ENCODE measurements at places on chromosomes 5 and 9.

DNA sequence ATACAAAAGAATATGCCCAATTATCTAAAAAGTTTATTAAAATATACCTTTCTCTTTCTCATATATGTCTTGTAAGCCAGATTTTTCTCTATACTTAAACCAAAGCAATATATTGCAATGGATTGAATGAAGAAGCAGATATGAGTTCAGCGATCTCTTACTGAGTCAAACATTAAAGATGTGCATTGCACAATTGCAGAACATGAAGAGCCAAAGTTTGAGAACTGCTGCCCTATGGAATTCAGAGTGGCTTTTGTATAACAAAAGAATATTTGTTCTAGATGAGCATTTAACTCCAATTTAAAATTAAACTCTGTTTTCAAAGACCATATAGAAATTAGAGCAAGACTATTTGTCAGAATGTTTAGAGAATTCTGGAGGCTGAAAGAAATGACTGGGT lies 519.0 kb upstream of the DAB2 start:
- DNase-seq: no peak
- no peaks in the 10 kb centered on the region for H3K4me1 ChIP-seq
- no peak overlapping the region for H3K27ac ChIP-seq
- H3K27me3 ChIP-seq: no peaks in the 10 kb centered on the region
- H3K36me3 ChIP-seq: no peaks in the 10 kb centered on the region

- H3K27me3 ChIP-seq: peaks cover 14% of the 10 kb centered on the region
- H3K4me1 ChIP-seq: no peaks in the 10 kb centered on the region
- no peak overlapping the region for H3K4me3 ChIP-seq
- no peak overlapping the region for H3K27ac ChIP-seq
- no peaks in the 10 kb centered on the region for H3K36me3 ChIP-seq
Measured at GRCh38 chr5:10875201-10875768, 114.3 kb upstream of the DAP start.

DNA sequence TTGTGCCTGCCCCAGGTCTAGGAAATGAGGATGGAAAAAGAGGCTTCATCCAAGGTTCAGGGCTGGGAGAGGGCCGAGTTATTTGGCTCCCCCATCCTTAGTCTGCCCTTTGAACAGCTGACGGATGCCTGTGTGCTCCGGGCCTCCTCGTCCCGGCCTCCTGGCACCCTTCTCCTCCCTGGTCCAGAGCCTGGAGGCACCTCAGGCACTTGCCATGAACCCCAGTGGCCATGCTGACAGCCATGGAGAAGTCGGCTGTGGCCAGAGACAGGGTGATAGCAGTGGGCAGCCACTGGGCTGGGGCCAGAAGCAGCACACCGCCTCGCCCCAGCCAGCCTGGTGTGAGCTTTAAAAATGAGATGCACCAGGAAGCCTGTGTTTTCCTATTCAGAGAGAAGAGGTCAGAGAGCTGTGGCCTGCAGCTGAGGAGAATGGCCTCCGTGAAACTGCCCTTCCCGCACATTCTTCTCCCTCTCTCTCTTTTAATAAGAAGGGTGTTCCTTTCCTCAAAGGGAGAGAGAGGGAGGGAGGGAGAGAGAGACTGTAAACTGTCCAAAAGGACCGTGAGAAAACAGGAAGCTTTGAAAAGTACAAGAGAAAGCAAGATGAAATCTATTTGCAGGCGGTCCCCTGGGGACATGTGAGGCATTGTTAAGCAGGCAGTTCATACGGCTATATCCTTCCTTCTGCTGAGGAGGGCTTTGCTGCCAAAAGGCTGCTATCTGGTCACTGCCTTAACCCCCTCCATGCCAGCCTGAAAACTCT lies 55.3 kb downstream of the ZNF366 start:
- no peak overlapping the region for H3K4me3 ChIP-seq
- no peak for DNase-seq
- H3K27me3 ChIP-seq: no peaks in the 10 kb centered on the region

DNA sequence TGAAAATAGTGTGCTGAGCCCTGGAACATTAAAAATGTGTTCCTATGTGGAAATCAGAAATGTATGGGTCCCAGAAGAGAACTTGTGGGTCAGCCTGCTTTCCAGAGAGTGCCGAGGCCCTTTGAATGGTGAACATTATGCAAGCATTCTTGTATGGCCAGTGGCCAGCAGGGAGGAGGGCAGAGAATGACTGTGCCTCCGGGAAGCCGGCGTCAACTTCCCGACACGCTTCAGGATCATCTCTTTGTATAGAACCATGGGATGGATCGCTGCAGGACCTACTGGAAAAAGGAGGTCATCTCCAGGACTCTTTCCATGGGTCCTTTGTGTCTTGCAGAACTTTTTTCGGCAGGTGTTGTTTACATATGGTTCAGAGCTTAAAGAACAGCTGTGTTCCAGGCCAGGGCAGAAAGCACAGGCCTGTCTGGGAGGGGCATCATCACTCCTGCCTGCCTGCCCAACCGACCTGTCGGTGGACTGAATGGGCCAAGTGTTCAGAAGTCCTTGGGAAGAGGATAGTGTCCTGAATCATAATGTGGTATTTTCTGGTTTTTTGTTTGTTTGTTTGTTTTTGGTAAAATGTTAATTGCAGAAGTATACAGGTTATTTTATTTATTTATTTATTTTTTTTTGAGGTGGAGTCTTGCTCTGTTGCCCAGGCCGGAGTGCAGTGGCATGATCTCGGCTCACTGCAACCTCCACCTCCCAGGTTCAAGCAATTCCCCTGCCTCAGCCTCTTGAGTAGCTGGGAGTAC lies 9.0 kb downstream of the PRRC2B start:
- peak overlapping the region; percentile 75 for H3K27ac ChIP-seq
- H3K27me3 ChIP-seq: no peaks in the 10 kb centered on the region
- H3K36me3 ChIP-seq: no peaks in the 10 kb centered on the region
- no peak for DNase-seq
- H3K4me3 ChIP-seq: peak overlapping the region; percentile 64
- H3K4me1 ChIP-seq: peaks cover 92% of the 10 kb centered on the region

- H3K4me3 ChIP-seq: peak overlapping the region; percentile 98
- H3K27me3 ChIP-seq: no peaks in the 10 kb centered on the region
- H3K27ac ChIP-seq: peak overlapping the region; percentile 100
- H3K36me3 ChIP-seq: no peaks in the 10 kb centered on the region
- peak; percentile 21 for DNase-seq
- peaks cover 50% of the 10 kb centered on the region for H3K4me1 ChIP-seq
Measured at GRCh38 chr5:43065387-43065947, 25.3 kb upstream of the ANXA2R start.

- peaks cover 14% of the 10 kb centered on the region for H3K27me3 ChIP-seq
- H3K4me1 ChIP-seq: no peaks in the 10 kb centered on the region
- DNase-seq: no peak
- no peak overlapping the region for H3K4me3 ChIP-seq
- no peak overlapping the region for H3K27ac ChIP-seq
Measured at GRCh38 chr9:18359335-18359734, 114.6 kb upstream of the ADAMTSL1 start.

GRCh38 chr5:96579711-96580110 lies 82.5 kb upstream of the CAST start:
- no peak overlapping the region for H3K4me3 ChIP-seq
- H3K27me3 ChIP-seq: peaks cover 6% of the 10 kb centered on the region
- no peak for DNase-seq
- H3K36me3 ChIP-seq: no peaks in the 10 kb centered on the region
- peaks cover 5% of the 10 kb centered on the region for H3K4me1 ChIP-seq
- H3K27ac ChIP-seq: no peak overlapping the region
